ENCODE measurements at places on chromosomes 11 and 22.
A peak's percentile ranks its signal among the peaks of the same experiment; 100 is the strongest.

DNA sequence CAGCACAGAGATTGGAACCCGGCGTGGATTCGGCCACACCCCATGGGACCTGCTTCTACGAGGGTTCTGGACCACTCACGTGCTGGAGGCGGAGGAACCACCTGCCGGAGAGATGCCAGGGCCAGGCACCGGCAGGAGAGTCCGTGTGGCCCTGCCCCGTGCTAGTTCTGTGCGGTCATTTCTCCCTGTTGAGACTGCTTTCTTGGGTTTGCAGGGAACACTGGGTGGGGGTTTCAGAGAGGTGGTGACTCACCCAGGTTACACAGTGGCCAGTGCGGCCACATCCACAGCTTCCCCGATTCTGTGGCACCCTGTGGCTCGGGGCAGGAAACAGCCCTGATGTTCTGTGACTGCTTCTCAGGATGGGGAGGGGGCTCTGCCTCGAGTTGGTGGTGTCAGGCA is 3.6 kb upstream of the PHLDA2 start:
- no peak for DNase-seq

DNA sequence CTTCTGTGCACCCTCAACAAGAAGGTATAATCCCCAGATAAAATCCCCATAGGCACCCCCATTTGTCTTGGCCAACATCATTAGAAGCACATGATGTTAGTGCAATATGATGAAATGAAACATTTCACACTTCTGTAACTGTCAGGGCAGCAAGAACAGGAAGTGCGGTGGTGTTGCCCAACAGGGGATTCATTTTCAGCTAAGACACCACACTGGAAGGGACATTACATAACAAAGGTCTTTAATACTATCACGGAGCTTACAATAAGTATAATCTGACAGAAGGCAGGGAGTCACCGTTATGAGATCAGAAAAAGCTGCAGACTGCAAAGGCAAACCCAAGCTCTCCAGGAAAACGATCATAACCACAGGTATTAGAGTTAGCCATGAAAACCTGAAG is 2.0 kb downstream of the OR52W1 start:
- no peak for DNase-seq

GRCh38 chr11:102007567-102008437 is 39.4 kb upstream of the CFAP300 start:
- peak; percentile 16 for DNase-seq

DNA sequence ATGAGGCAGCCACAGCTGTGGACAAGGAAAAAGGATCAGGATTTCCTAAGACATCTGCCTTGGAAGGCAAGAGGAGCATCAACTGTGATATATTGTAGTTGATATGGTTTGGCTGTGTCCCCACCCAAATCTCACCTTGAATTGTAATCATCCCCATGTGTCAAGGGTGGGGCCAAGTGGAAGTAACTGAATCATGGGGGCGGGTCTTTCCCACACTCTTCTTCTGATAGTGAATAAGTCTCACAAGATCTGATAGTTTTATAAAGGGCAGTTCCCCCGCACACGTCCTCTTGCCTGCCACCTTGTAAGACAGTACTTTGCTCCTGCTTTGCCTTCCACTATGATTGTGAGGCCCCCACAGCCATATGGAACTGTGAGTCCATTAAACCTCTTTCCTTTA is 10.2 kb downstream of the RIC8A start:
- no peak for DNase-seq

- DNase-seq: peak; percentile 44
These were observed at the start of gene PRDM11 for GRCh38 chr11:45146072-45147016. TSS of gene PRDM11 (plus strand) at chr11:45146639. CDS start at chr11:45181767, 35,128 bp downstream.

GRCh38 chr11:110711776-110712658 is at the start of gene ARHGAP20:
TSS of gene ARHGAP20 (minus strand) at chr11:110712437. CDS start at chr11:110712231, 206 bp downstream.
- peak; percentile 34 for DNase-seq

DNA sequence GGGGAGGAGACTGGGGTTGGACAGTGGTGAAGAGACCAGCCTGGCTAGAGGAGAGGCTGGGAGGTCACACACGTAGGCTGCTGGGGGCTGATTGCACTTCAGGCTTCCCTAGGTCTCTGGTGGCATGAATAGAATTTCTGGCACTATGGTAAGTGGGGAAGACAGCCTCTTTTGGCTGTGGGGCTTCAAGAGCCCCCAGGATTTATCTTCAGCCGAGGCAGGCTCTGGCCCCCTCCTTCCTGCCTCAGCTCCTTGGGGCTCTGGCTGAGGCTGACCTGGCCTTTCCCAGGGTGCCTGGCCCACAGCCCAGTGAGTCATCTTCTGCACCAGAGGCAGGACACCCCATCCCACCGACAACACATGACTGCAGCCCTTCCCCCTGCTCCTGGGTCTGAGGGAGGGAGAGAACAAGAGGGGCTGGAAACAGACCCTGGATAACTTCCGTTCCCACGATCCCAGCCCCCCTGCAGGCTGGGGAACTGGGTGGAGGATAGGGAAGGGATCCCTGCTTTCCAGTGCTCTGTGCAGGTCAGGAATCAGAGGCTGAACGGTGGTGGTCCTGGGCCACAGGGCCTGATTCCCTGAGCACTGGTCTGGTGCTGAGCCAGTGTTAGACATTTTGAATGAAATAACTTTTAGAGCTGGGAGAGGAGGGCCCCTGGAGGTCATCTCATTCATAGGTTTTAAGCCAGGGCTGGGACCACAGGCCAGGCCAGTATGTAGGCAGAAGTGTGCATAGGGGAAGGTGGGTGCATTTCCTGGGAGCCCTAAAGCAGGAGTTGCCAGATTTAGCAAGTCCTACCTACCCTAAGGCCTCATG is 26.5 kb downstream of the ARHGEF17 start:
- no peak for DNase-seq

GRCh38 chr11:44454666-44455065 is 110.8 kb upstream of the CD82 start:
- no peak for DNase-seq

DNA sequence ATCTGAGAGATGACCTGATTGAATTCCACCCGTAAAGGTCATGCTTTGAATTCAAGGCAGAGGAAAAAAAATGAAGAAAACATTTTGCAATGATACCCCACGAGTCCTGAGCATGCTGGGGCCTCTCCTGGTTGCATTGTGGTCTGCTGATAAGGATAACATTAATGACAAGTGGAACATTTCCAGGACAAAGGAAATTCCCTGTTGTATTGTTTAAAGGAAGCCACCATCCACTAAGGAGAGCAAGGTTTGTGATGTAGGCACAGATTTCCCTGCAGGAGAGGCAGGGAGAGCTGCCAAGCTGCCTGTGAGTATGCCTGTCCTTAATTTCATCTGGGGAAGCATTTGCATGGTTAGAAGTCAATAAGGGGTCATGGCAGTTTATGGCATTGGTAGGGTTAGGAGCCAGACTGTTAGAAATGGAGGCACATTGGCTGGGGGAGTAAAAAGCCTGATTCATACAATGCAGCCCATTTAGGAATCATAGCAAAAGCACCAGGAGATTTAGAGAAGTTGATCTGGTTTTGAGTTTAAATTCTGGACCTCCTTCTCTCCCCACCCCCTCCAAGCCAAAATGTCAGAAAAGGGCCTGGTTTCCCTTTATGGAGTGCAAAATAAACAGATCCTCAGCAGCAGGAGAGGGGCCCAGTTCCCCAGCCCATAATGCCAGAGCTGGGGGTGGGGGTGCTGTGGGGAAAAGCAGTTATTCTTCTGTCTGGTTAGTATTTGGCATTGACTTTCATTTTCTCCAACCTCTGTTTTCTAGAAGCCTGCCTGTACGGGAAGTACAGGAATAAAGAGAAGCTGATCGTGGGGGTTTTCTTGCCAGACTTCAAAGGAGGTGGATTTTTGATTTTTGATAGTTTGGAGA is 22.1 kb downstream of the FLI1 start:
- DNase-seq: no peak

DNA sequence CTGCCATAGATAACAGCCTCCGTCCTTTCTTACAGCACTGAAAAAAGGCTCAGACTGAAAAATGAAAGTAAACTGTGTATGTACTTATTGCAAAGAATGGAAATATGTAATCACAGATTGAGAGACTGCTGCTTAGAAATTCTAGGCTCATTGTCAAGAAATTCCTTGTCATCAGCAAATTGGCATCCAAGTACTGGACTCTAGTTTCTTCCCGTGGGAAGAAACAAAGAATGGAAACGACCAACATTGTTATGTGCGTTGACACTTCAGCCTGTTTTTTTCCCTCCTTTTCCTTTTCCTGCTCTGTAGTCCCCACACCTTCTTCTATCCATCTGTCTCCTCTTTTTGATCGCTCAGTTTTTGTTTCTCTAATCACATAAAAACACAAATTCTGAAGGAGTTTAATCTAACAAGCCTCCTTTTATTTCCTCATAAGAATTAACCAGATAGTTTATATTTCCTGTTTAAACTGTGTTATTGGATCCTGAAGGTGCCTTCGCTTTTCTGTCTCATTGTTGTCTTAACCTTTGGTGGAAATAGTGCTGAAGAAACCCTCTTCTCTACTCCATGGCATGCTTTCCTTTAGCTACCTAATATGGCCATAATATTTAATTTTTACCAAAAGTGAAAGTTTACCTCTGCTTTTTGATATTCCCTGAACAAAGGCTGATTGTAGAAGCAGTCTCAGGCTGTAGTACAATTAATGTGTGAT is 20.0 kb upstream of the CASP12 start:
- DNase-seq: no peak

- no peak for DNase-seq
These were observed 10.9 kb downstream of the INS start for GRCh38 chr11:2149864-2150847.

- DNase-seq: no peak
These were observed 25.2 kb downstream of the RELT start for GRCh38 chr11:73401217-73401923.

GRCh38 chr22:47445716-47446290 is 683.4 kb downstream of the TBC1D22A start:
- DNase-seq: no peak

DNA sequence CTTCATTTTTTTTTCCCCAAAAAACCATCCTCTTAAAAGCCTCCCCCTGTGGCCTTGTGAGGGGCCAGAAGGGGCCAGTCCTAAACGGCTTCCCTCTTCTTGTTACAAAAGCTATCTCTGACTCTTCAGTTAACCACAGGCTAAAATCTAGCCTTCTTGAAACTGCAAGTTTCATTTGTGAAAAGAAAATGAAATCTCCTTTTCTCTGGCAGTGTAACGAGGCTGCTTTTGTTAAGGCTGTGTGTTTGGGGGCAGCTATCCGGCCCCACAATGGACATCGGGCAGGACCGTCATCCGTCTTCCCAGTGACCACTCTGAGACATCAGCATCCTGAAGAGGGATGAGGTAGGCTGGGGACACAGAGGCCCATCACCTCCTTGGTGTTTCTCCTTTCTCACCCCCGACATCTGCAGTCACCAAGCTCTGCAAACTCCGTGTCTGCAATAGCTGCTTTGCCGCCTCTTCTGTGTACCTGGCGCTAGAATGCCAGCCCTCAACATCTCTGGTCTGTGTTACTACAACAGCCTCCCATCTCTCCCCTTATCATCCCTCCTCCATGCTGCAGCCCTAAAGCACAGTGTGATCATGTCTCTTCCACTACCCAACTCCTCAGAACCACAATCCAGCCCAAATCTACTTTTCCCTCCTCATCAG is 94.0 kb downstream of the RCN1 start:
- DNase-seq: no peak

DNA sequence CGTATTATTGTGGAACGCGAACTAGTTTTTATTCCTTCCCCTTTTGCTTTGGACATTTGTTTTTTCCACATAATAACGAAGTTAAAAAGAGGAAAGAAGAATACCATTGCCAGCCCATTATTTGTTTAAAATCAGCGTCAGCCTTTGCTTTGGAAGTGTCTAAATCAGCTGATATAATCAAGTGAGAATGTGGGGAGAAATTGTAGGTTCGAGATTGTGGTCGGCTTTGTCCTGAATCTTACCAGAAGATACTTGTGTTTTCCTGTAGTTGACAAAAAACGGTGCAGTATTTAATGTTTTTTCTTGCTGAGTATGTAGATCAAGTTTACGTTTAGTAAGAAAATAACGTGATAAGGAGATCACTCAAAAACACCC is 935 bp downstream of the ZNF143 start:
- DNase-seq: no peak

DNA sequence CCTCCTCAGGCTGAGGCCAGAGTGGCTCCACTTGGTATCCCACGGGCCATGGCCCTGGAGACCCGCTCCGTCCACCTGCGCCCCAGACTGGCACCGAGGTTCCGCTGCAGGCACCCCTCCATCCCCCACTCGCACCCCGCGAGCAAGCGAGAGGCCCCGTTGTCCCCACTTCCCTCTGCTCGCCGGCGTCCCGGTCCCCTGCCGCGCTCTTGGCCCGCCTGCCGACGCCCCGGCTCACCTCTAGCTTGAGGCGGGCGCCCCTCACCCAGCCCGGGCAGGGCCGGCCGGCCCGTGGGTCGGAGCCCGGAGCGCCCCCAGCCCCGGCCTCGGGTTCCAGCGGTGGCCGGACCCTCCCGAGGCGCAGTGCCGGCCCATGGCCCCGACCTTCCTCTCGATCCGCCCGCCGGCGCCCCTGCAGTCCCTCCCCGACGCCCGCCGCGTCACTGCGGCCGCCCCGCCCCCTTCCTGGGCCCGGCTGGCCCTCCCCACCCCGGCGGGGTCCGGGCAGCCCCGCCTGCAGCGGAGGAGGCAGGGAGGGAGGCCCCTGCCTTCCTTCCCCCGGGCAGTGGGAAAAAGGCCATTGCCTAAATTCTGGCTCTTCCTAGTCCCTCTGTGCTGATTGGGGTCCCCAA is at the start of gene PITPNM1:
Gene PITPNM1 (minus strand): TSS at position 414 of the 632 bp plus-strand sequence. CDS start 1,183 bp downstream, outside the sequence.
- DNase-seq: peak; percentile 27

DNA sequence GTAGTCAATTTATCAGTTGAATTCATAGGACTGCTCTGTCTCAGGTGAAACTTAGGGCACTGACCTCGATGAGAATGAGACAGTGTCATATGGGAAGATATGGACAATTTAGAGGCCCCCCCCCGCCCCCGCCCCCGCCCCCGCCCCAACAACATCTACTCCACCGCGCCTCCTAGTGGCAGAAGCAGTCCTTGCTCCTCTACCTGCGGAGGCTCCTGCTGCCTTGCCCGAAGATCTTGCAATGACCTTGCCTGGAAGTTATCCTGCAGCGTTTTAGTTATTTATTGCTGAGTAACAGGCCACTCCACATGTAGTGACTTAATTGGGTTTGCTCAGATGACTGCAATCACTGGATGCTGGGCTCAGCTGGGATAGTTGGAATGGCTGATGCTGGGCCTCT is 15.2 kb downstream of the SERPINH1 start:
- no peak for DNase-seq

DNA sequence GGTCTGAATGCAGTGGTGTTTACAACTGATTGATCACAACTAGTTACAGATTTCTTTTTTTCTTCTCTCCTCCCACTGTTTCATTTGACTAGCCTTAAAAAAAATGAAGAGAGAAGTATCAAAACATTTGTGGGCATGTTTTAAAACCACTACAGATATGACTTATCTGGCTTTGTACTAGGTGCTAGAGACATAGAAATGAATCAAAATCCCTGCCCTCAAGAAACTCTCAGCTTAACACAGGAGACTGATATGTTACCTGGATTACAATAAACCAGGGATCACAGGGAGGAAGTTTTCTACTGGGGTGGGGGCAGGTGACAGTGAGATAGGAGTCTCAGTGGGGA is 25.2 kb upstream of the CTR9 start:
- no peak for DNase-seq

- DNase-seq: no peak
These were observed 57.5 kb upstream of the VSTM5 start for GRCh38 chr11:93907901-93908300.

- peak; percentile 70 for DNase-seq
These were observed 388 bp upstream of the MUS81 start for GRCh38 chr11:65859812-65860277.

- DNase-seq: no peak
These were observed 197.4 kb downstream of the ADAMTS15 start for GRCh38 chr11:130645843-130646197.

- DNase-seq: peak; percentile 57
These were observed at the start of gene SCN4B for GRCh38 chr11:118152552-118153471. TSS of gene SCN4B (minus strand) at chr11:118152823. CDS start at chr11:118152673, 150 bp downstream.

GRCh38 chr11:120774591-120775386 is 249.1 kb upstream of the TBCEL start:
- no peak for DNase-seq
